HuH-7 (cell line): ENCODE measurements at places on chromosomes 4 and X.

GRCh38 chrX:154761977-154762536, 607 bp upstream of the DKC1 start:
- no peak for DNase-seq

GRCh38 chrX:43357741-43358140, 298.4 kb upstream of the MAOA start:
- DNase-seq, result no peak

DNA sequence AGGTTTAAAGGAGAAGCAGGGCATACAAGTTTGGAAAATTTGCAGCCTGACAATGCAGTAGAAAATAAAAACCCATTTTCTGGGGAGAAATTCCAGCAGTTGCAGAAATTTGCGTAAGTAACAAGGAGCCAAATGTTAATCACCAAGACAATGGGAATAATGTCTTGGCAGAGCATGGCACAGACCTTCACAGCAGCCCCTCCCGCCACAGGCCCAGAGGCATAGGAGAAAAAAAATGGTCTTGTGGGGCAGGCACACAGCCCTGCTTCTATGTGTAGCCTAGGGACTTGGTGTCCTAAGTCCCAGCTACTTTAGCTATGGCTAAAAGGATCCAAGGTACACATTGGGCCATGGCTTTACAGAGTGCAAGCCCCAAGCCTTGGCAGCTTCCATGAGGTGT, 65.7 kb downstream of the SPOCK3 start:
- DNase-seq, result no peak

- DNase-seq, result no peak
Measured at GRCh38 chrX:153928846-153929245, 2.8 kb upstream of the ARHGAP4 start.

DNA sequence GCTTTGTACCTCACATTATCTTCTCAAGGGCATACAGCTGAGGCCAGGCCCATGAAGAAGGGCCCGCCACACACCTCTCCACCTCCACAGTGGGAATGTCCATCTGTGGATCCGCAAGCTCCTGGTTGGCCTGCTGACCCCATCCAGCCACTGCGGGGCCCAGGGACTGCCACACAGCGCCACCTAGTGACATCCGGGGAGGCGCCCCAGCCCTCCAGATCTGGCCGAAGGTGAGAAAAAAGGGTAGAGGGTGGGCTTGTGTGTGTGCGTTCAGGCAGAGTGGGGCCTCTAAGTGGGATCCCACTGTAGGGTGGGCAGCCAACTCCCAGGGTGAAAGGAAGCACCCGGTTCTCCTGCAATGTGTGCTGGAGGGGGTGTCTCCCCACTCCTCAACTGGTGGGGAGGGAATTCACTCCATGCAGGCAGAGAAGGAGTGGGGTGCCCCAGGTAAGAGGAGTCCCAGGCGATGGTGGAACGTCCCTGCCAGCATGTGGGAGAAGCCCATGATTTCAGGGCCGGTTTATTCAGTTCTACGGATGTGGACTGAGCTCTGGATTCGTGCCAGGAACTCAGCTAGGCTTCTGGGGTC, 117.3 kb downstream of the ENPP6 start:
- DNase-seq, result no peak

DNA sequence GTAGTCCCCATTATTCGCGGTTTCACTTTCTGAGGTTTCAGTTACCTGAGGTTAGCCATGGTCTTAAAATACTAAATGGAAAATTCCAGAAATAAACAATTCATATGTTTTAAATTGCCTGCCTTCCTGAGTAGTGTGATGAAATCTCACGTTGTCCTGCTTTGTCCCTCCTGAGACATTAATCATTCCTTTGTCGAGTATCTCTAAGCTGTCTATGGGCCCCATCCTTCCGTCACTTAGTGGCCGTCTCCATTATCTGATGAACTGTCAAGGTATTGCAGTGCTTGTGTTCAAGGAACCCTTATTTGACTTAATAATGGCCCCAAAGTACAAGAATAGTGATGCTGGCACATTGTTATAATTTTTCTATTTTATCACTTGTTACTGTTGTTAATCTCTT, 94.8 kb downstream of the ADGRL3 start:
- DNase-seq, result no peak

- no peak for DNase-seq
Measured at GRCh38 chr4:26786916-26787315, 73.7 kb upstream of the STIM2 start.

DNA sequence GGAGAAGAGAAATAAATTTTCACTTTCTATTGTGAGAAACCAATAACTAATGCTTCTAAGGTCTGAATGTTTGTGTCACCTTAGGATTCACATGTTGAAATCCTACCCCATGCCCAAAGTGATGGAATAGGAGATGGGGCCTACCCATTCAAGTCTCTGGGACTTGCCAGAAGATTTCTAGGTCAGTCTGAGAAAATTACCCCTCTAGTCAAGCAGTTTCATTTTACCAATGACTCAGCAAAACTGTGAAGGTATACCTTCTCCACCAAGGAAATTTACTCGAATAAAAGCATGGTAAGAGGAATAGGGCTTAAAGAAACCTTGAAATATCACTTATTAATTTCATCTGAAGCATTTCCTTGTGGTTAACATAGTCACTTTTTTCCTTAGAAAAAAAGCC, 23.5 kb upstream of the PAPSS1 start:
- DNase-seq, result no peak

DNA sequence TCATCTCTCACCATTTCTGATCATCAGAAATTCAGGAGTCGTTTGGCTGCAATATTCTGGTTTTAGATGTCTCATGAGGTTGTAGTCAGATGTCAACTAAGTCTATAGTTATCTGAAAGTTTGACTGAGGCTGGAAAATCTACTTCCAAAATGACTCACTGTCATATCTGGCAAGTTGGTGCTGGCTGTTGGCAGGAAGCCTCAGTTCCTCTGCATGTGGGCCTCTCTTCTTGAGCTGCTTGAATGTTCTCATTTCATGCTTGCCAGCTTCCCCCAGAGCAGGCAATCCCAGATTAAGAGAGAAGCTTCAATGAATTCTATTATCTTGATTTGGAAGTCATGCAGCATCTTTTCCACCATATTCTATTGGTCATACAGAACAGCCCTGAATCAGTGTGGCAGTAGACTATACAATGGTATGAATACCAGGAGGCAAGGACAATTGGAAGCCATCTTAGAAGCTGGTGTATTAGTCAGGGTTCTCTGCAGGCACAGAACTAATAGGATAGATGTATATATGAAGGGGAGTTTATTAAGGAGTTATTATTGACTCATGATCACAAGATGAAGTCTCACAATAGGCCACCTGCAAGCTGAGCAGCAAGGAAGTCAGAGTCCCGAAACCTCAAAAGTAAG, 46.8 kb upstream of the ELF2 start:
- DNase-seq, result no peak
